ENCODE measurements at places on chromosomes 11 and 22.

GRCh38 chr22:32801537-32802236 lies at the start of gene TIMP3:
TIMP3 (plus strand) TSS chr22:32801705; CDS start chr22:32802002, 297 bp downstream.
- peak; percentile 60 for DNase-seq

DNA sequence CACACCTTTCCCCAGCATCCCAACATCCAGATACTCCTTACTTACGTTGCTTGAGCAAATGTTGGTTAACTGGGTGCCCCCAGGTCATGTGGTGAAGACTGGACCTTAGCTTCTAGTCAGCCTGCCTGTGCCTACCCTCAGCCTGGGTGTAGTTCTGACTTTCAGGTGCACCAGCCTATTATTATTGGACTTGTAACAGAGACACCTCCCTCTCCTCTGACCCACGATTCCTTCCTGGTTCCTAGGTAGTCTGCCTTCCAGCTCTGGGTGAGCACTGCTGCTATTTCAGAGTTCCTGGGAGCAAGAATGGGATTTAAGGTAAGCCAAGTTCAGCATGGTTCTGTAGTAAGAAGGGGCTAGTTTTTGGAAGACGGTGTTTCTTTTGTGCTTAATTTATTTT lies 138.2 kb downstream of the DSCAML1 start:
- DNase-seq, result no peak

DNA sequence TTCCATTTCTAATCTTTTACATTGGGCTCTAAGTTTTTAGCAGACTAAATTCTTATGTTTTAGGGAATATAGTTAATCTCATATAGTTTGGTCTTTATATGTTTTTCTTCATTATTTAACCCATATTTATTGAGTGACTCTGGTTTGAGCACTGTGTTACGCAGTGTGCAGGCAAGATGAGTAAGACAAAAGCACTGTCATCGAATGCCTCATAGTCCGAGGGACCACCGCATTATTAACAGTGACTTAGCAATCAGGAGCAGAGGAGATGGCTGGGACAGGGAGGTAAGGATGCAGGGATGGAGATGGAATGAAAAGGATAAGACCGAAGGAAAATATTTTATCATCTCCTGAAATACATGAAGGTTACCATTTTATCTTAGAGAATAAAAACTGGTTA lies 65.2 kb upstream of the CTSC start:
- DNase-seq, result no peak

DNA sequence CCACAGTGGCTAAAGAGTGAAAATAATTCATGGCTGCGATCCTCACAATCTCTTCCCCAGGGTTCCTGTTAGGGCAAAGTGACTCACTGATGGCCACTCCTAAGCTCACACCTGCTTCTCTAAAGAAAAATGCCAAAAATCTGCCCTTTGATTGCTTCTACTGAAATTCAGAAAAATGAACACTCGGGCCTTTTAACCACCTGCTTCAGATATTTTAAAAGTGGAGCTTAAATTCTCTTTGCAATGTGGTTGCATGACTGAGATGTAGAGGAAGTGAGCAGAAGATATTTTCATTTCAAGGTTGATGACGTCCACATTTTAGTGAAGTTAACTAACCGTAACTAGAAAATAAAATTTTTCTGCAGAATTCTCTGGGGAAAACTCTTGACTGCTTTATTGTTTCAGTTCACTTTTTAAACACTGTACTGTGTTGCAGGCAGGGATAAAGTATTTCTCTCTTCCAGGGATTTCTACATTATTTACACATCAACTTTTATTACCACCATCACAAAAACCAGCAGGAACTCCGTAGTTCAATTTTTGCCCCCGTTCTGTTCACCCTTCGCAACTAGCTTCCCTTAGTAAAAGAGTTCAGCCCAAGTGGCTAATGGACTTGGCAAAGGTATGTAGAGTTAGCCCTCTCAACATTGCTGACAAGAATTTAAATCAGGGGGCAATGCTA lies 8.5 kb downstream of the RAB30 start:
- DNase-seq, result no peak

- no peak for DNase-seq
Measured at GRCh38 chr11:34586488-34587281, 34.2 kb upstream of the EHF start.

Measured in skin of body (tissue), 3 donors.